CD4-positive, alpha-beta T cell treated with Interleukin-2 at 100 ng/mL for 4 hours (primary cell): ENCODE measurements at places on chromosomes 1 and 21.

DNA sequence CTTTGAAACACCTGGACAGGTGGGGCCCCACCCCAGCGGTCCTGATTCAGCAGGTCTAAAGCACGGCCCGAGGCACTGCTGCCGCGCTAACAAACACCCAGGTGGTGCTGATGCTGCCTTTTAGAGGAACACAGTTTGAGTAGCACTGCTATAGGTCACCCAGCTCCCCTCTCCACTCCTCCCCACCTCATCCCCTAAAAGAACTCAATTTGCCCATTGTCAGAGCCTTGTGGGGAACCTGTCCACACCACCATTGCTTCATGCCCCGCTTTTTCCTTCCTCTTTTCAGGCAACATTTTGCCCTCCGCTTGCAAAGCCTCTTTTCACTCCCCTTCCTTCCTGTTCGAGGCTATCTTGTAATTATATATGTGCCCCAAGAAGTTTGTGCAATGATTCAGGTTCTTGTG lies 26.2 kb upstream of the PADI4 start:
- no peak for DNase-seq

DNA sequence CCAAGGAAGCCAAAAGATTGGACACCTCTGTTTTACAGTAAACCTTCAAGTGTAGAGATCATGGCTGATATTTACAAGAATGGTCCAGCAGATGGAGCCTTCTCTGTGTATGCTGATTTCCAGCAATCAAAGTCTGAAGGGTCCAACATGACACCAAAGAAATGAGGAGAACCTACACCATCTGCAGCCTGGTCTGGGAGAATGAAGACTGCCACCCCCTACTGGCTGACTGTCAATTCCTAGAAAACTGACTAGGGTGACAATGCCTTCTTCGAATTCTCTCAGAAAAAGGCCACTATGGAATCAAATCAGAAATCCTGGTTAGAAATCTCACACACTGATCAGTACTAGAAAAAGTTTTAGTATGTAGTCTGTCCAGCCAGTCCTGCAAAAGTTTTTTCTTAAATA lies 83.3 kb downstream of the CDC42BPA start:
- DNase-seq = no peak

DNA sequence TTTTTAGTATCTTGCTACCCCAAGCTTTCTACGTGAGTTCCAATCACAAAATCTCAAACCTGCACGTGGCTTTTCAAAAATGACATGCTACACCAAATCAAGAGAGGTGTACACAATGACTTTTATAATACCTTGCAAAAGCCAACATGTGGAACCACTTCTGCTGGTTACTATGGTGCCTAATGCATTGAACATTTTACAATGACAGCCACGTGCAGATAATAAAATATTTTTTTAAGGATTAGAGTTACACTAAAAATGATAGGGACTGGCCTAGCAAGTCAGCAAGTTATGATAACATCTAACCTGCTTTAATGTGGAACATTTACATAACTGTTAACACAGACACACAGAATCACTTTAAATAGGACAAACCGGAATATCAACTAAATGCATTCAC lies 30.2 kb downstream of the EYA3 start:
- no peak for DNase-seq

GRCh38 chr1:67558449-67559193 lies 126.4 kb upstream of the GADD45A start:
- no peak for DNase-seq

- DNase-seq = no peak
Observed at GRCh38 chr1:198664068-198664788, 25.4 kb downstream of the PTPRC start.

- DNase-seq = no peak
Observed at GRCh38 chr21:14744368-14744767, 198.3 kb upstream of the SAMSN1 start.

GRCh38 chr1:229035054-229035747 lies 235.7 kb upstream of the RAB4A start:
- DNase-seq = peak; percentile 8

- DNase-seq = no peak
Observed at GRCh38 chr1:17795836-17796645, 40.9 kb downstream of the ACTL8 start.

- no peak for DNase-seq
Observed at GRCh38 chr1:22673486-22674409, 20.7 kb downstream of the C1QB start.

DNA sequence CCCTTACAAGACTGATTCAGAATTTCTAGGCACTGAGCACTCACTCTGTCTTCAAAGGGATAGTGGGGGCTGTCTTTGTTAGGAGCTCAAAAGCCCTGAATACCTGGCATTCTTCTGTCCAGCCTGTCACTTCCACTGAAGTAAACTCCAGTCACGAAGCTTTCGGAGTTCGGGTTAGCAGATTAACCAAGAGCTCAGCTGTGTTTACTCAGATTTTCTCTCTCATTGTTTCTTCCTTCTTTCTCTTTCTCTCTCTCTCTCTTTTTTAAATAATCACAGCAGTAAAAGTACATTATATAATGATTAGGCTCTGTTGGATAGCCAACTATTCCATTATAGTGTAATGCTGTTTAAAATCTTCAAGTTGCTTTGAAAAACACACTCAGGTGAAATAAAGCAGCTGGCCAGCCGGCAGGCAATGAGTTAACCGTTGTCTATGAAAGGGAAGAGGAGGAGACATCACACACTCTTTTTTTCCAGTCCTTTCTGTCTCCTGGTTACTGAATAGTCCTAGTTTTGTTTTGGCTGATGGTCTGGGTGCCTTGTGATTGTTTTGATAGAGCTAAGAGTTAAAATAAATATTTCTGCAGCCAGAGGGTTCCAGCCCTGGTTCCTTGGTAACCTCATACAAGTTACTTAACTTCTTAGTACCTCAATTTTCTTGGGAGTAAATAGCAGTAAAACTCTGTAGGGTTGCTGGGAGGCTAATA lies 89.8 kb downstream of the ADSS2 start:
- no peak for DNase-seq

DNA sequence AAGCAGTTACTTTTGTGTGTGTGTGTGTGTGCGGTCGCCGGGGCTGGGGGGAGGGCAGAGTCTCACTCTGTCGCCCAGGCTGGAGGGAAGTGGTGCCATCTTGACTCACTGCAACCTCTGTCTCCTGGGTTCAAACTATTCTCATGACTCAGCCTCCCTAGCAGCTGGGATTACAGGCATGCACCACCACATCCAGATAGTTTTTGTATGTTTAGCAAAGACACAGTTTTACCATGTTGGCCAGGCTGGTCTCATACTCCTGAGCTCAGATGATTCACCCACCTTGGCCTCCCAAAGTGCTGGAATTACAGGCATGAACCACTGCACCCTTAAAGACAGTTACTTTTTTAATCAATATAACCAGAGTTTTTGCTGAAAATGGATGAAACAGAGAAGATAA lies 207.0 kb downstream of the PTPRC start:
- no peak for DNase-seq

DNA sequence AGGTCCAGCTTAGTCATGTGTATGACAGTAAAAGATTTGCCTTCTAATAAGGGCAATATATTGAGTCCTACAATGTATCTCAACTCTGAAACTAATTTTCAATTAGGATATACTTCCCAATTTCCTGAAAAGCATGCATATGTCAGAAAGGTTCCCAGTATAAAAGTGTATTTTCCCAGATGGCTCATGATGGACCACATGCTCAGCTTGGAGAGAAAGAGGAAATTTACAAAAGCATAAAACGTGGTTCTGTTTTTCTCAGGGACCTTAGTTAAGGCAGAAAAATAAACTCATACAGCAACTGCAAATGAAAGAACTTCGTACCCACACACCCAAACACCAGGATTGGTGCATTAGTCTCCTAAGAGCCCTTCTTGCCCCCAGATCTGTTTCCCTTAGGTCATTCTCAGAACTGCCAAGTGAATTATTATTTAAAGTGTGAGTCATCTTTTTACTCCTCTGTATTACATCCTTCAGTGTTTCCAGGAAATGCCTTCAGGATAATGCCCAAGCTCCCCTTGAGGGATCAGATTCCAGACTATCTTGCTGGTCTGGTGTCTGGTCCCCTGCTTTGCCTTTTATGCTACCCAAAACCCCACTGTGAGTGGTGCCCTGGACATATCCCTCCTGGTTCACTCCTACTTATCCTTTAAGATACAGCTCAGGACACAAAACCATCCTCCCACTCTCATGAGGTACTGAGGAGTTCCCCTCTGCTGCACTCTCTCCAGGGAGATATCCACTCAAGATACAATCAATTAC lies 57.4 kb downstream of the SSX2IP start:
- DNase-seq = no peak

- DNase-seq = peak; percentile 12
Observed at GRCh38 chr21:25283720-25284119, 323.6 kb downstream of the MRPL39 start.

DNA sequence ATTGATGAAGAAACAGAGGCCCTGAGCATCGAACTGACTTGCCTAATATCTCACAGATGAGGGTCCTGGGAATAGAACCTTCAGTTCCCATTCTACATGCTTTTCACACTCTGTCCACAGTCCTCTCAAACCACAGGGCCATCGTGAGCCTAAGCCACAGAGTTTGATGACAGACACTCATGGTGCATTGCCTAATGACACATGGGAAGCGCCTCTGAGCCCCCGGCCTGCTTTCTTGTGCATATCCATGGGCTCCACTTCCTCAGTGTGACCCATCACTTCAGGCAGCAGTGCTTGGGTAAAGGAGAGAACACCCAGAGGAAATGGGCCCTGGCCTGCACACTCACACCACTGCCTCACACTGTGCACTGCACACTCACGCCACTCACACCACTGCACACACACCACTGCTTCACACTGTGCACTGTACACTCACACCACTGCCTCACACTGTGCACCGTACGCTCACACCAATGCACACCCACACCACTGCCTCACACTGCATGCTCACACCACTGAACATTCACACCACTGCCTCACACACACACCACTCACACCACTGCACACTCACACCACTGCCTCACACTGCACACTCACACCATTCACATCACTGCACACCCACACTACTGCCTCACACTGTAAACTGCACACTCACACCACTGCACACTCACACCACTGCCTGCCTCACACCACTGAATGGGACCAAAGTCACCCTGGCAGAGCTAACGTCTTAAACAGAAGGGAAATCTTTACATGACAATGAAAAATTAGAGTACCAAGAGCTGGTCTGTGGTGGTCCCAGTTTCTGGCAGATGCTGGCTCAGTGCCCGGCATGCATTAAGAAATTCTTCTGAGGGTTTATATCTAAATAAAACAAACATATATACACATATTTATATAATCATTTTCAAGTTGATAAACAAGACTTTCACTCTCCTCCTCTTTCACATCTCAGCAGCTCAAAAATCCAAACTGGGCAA lies 53.0 kb downstream of the KANK4 start:
- DNase-seq = no peak

GRCh38 chr1:46691997-46692790 lies 20.5 kb downstream of the TEX38 start:
- no peak for DNase-seq

- no peak for DNase-seq
Observed at GRCh38 chr1:119467219-119467618, 39.8 kb upstream of the HSD3B1 start.

DNA sequence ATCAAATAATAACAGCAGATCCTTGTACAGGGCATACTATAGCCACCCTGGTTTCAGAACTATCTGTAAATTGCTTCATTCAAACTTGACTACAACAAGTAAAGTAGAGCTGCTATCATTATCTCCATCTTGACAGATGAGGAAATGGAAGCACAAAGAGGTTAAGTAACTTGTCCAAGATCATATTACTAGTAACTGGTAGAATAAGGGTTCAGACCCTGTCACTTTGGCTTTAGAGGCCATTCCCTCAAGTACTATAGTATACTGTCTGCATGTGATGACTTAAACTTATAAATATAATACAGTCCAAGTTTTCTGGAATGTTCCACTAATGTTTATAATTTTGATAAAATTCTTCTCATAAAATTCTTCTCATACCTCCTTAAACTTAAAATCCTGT lies 24.8 kb downstream of the PGM1 start:
- no peak for DNase-seq

GRCh38 chr1:114457675-114458236 lies 53.2 kb downstream of the TRIM33 start:
- no peak for DNase-seq

DNA sequence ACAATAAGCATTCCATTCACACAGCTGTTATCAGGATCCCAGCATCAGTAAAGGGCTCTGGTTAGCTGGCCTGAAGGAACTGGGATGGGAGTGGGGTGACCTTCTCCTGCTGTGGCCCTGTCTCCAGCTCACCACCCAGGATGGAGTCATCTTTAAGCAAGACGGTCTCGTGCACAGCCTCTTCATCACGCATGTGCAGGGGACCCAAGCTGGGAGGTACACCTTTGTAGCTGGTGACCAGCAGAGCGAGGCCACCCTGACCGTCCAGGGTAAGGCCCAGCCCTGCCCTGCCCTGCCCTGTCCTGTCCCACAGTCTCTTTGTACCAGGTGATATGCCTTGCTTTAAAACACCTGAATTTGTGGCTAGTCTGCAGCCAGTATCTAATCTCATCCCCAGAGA lies 24.3 kb downstream of the IGFN1 start:
- DNase-seq = no peak

DNA sequence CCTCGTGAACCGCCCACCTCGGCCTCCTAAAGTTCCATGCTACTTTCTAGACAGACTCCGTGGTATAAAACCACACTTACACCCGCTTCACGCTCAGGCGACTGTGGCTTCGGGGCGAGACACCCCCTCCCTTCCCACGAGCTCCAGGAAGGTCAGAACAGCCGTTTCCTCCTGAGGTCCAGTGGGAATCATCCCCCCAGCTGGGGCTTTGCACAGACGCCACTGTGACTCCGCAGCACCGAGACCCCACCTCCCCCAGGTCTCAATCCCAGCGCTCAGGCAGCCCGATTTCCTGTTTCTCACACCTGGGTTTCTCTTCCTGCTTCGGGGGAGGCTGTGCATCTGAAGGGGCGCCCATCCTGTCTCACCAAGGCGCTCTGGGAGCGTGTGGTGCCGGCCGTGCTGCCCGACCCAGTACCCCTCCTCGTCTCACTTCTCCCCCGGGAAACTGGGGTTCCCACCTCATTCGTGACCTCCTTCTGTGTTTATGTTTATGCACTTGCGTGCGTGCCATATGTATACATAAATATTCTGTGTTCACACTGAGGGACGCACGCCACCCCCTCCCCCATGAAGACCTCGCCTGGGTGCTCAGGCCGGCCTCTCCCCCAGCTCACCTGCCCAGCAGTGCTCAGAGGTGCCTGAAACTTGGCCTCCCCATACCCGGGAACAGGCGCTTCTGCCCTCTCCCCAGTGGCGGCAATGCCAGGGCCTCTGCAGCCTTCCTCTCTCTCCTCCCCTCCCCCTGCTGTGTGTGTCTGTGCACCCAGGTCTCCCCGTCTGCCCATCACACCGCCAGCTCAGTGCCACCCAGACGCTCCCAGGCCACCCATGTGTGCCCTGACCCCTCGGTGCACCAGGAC lies 14.6 kb downstream of the SLC35E2B start:
- DNase-seq = peak; percentile 38
